ENCODE measurements at places on chromosomes 7 and 10. TPM values are rescaled to one million over a fixed set of nuclear protein-coding genes. Genes with fewer than 3 reads are reported as not detected.
A peak's percentile ranks its signal among the peaks of the same experiment; 100 is the strongest.

GRCh38 chr7:50431316-50431715, 18.8 kb downstream of the FIGNL1 start:
- no peaks in the 10 kb centered on the region for H3K27me3 ChIP-seq
- no peak overlapping the region for H3K4me3 ChIP-seq
- no peak for DNase-seq
- no peaks in the 10 kb centered on the region for H3K36me3 ChIP-seq
- H3K4me1 ChIP-seq, result peaks cover 2% of the 10 kb centered on the region

DNA sequence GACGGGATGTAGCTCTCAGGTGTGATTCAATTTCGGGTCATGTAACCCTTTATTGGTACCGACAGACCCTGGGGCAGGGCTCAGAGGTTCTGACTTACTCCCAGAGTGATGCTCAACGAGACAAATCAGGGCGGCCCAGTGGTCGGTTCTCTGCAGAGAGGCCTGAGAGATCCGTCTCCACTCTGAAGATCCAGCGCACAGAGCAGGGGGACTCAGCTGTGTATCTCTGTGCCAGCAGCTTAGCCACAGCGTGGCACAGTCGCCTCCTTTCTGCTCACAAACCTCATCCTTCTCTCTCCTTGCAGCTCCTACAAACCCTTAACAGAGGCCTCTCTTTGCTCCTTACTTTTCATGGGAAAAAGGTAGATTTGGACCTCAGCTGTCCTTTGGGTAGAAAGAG, 197.5 kb upstream of the PRSS58 start:
- H3K27me3 ChIP-seq, result no peaks in the 10 kb centered on the region
- peaks cover 6% of the 10 kb centered on the region for H3K4me1 ChIP-seq
- DNase-seq, result no peak
- no peak overlapping the region for H3K27ac ChIP-seq
- H3K36me3 ChIP-seq, result no peaks in the 10 kb centered on the region
- H3K4me3 ChIP-seq, result no peak overlapping the region

GRCh38 chr10:12349629-12350166, 351 bp downstream of the CAMK1D start:
- peak overlapping the region; percentile 32 for H3K27ac ChIP-seq
- H3K36me3 ChIP-seq, result no peaks in the 10 kb centered on the region
- peaks cover 4% of the 10 kb centered on the region for H3K27me3 ChIP-seq
- no peaks in the 10 kb centered on the region for H3K4me1 ChIP-seq
- no peak for DNase-seq

- no peaks in the 10 kb centered on the region for H3K27me3 ChIP-seq
- no peak overlapping the region for H3K4me3 ChIP-seq
- no peaks in the 10 kb centered on the region for H3K36me3 ChIP-seq
- H3K4me1 ChIP-seq, result no peaks in the 10 kb centered on the region
- DNase-seq, result no peak
Measured at GRCh38 chr10:21889477-21890275, 113.9 kb downstream of the DNAJC1 start.

- peaks cover 21% of the 10 kb centered on the region for H3K4me1 ChIP-seq
- peak overlapping the region; percentile 80 for H3K27ac ChIP-seq
- H3K36me3 ChIP-seq, result no peaks in the 10 kb centered on the region
- H3K27me3 ChIP-seq, result no peaks in the 10 kb centered on the region
- DNase-seq, result peak; percentile 100
Measured at GRCh38 chr10:133258818-133259601, 17.7 kb downstream of the ADAM8 start.

DNA sequence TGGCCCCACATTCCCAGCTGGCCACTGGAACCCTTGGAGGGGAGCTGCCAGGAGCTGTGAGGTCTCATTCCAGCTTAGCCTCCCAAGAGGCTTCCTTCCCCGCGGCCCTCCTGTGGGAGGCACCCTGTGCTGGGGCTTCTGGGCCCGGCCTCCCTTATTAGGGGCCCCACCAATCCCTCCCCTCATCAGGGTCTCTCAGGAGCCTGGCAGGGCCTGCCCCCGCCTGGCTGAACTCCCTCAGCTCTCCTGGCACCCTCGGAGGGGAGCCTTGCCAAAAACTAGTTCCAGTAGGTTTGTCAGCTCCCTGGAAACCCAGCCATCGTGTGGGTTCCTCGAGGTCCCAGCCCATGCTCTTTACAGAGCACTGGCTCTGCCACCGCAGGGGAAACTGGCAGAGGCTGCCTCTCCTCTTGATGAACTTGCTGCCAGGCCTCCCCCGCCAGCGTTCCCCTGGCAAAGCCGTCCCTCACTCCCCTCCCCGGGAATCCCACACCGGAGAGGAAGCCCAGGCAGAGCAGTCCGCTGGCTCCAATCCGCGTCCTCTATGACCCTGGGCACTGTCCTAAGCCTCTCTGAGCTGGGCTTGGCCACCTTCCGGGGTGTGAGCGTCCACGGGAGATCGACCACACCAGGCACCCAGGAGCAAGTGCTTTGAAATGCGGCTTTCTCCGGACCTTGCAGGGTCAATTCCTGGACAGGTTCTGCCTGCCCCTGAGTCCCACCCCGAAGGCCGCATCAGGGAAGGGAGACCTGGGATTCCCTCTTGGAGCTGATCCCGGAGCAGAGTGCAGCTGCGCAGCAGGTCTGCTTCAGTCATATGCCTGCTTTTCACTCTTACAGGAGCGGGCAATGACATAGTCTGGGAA, 139.8 kb downstream of the ARHGAP22 start:
- H3K4me1 ChIP-seq, result peaks cover 6% of the 10 kb centered on the region
- DNase-seq, result no peak
- no peak overlapping the region for H3K27ac ChIP-seq
- no peak overlapping the region for H3K4me3 ChIP-seq
- no peaks in the 10 kb centered on the region for H3K27me3 ChIP-seq

DNA sequence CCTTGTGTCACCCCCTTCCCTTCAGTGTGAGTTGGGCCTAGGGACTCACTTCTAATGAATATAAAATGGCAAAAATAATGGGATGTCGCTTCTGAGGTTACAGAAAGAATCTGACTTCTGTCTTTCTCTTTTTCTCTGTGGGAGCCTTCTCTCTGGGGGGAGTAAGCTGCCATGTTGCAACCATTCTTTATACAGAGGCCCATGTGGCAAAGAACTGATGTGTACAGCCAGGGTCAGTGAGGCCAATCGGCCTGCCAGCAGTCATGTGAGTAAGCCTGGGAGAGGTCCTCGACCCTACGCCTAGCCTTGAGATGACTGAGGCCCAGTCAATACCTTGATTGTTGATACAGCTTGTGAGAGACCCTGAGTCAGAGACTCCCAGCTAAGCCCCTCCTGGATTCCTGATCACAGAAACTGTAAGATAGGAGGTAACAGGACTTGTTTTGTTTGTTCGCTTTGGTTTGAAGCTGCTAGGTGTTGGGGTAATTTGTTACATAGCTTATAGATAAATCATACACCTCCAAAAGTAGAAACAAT, 1.7 kb downstream of the TCAF1 start:
- DNase-seq, result peak; percentile 78
- peak overlapping the region; percentile 29 for H3K4me3 ChIP-seq
- H3K36me3 ChIP-seq, result no peaks in the 10 kb centered on the region

- DNase-seq, result no peak
- H3K27me3 ChIP-seq, result no peaks in the 10 kb centered on the region
- H3K36me3 ChIP-seq, result peaks cover 49% of the 10 kb centered on the region
- no peak overlapping the region for H3K27ac ChIP-seq
- no peak overlapping the region for H3K4me3 ChIP-seq
- H3K4me1 ChIP-seq, result peaks cover 5% of the 10 kb centered on the region
Measured at GRCh38 chr7:107924841-107925504, 34.0 kb downstream of the DLD start.

The RINT1 gene
- 15.9 TPM for polyA plus RNA-seq

- H3K4me3 ChIP-seq, result no peak overlapping the region
- no peak for DNase-seq
- H3K27me3 ChIP-seq, result no peaks in the 10 kb centered on the region
- no peaks in the 10 kb centered on the region for H3K4me1 ChIP-seq
Measured at GRCh38 chr10:117936566-117936965, 110.2 kb downstream of the RAB11FIP2 start.

DNA sequence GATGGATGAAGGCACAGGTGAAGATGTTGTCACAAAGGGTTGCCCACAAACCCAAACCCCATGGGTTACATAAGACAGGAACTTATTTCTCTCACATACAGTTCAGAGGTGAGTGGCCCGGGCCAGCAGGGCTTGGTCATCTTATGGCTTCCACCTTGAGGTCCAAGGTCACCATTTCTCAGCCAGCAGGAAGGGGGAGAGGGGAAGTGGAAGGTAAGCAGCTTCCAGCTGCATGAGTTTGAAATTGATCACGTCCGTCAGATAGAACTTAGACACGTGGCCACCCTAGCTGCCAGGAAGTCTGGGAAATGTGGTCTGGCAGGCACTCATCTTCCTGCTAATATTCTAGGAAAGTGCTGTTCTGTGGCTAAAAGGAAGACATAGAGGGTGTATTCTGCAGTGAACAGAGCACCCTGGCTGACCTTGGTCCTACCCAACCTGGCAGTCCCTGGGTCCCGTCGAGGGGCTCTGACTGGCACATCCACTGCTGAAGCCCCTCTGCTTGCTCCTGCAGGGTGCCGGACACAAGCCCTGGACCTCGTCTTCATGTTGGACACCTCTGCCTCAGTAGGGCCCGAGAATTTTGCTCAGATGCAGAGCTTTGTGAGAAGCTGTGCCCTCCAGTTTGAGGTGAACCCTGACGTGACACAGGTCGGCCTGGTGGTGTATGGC, 49.5 kb downstream of the VWA2 start:
- peaks cover 22% of the 10 kb centered on the region for H3K27me3 ChIP-seq
- no peak for DNase-seq
- no peak overlapping the region for H3K4me3 ChIP-seq
- H3K4me1 ChIP-seq, result no peaks in the 10 kb centered on the region
- H3K27ac ChIP-seq, result no peak overlapping the region
- H3K36me3 ChIP-seq, result no peaks in the 10 kb centered on the region

GRCh38 chr10:128516180-128516579, 390.0 kb upstream of the MKI67 start:
- no peak overlapping the region for H3K27ac ChIP-seq
- DNase-seq, result no peak
- no peaks in the 10 kb centered on the region for H3K36me3 ChIP-seq
- H3K27me3 ChIP-seq, result no peaks in the 10 kb centered on the region
- H3K4me3 ChIP-seq, result no peak overlapping the region

DNA sequence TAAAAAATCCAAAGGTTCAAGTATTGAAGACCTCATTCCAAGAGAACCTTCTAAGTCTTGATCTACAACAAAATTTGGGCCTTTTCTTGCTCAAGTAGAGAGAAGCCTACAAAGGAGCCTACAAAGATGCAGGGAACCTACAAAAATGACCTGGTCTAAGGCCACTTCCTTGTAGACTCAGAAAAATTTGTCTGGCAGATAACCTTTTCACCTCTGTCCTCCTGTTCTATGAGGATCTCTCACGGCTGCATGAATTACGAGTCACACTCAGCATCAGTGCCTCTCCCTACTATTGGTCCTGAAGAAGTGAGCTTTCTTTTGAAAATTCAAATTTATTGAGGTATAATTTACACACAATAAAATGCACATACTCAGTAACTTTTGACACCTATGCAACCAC, 29.3 kb downstream of the CCNJ start:
- no peaks in the 10 kb centered on the region for H3K4me1 ChIP-seq
- H3K27me3 ChIP-seq, result no peaks in the 10 kb centered on the region
- H3K27ac ChIP-seq, result no peak overlapping the region
- H3K4me3 ChIP-seq, result no peak overlapping the region
- DNase-seq, result peak; percentile 16

The PAPSS2 gene
- polyA plus RNA-seq, result 63.3 TPM

GRCh38 chr10:80829562-80829961, 291.9 kb downstream of the SH2D4B start:
- H3K27ac ChIP-seq, result no peak overlapping the region
- no peaks in the 10 kb centered on the region for H3K27me3 ChIP-seq
- DNase-seq, result no peak
- no peaks in the 10 kb centered on the region for H3K4me1 ChIP-seq
- H3K4me3 ChIP-seq, result no peak overlapping the region

DNA sequence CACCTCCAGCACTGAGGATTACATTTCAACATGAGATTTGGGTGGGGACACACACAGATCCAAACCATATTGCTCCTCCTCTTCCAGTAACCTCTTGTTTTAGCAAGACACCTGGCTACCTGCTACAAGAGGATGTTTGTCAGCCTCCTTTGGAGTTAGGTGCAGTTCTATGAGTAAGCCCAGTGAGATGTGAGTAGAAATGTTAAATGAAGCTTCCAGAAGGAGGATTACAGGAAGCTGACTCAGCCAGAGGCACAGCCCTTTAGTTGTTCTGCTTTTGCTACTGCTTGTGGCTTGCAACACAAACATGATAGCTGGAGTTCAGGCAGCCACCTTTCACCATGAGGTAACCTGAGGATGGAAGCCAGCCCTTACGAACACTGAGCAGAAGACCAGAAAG, 382.7 kb upstream of the RNF32 start:
- no peak overlapping the region for H3K4me3 ChIP-seq
- no peaks in the 10 kb centered on the region for H3K36me3 ChIP-seq
- H3K4me1 ChIP-seq, result no peaks in the 10 kb centered on the region
- no peak overlapping the region for H3K27ac ChIP-seq
- no peaks in the 10 kb centered on the region for H3K27me3 ChIP-seq

DNA sequence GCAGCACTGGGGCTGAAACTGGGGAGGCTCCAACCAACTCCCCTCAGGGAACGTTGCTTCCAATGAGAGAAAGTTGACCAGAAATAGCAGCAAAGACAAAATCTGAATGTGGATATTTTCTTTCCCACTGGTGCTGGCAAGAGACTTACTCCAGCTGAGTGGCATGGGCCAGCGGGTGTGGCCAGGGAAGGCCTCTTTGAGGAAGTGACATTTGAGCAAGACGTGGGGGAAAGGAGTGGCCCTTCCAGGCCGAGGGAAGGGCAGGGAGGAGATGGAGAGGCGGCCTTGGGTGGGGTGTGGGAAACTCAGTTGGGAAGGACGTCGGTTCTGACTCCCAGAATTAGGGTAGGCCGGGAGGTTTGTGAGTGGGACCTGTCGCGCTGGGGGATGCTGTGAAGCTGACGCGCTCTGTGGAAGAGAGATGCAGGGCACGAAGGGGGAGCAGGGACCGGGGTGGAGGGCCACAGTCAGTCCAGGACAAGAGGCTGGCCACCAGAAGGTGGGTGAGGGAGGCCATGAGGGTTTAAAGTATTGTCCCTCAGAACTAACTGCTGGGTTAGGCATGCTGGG, 96.7 kb upstream of the IKZF1 start:
- no peaks in the 10 kb centered on the region for H3K4me1 ChIP-seq
- H3K4me3 ChIP-seq, result no peak overlapping the region
- no peaks in the 10 kb centered on the region for H3K36me3 ChIP-seq
- no peak for DNase-seq

Measured in IMR-90 (cell line).